NCI-H1048 (cell line): ENCODE measurements at places on chromosomes 3 and 15.
A peak's percentile ranks its signal among the peaks of the same experiment; 100 is the strongest.

DNA sequence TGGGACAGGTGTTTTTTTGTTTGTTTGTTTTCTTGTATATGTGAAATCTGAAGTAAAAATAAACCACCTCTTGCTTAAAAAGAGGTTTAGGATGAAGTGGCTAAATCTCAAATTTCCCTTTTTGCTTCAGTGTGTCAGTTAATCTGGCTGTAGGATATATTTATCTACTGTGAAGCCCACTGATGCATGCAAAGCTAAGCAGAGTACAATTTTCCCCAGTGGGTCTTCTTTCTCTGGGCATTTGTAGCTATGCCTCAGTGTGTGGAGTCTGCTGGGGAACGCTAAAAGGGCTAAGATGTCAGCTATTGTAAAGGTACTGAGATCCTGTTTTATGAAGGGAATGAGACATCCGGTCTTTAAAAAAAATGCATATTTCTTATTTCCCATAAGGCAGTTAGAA lies 190.6 kb downstream of the TCF12 start:
- no peak for DNase-seq

- DNase-seq: no peak
Observed at GRCh38 chr15:93057618-93058017, 31.4 kb downstream of the RGMA start.

- DNase-seq: no peak
Observed at GRCh38 chr3:38171622-38172021, 6.3 kb downstream of the OXSR1 start.

- DNase-seq: no peak
Observed at GRCh38 chr15:84818261-84819131, 1.3 kb downstream of the ALPK3 start.

- DNase-seq: peak; percentile 71
Observed at GRCh38 chr15:59372352-59373211, at the start of gene MYO1E. Gene MYO1E (minus strand): TSS chr15:59372871. CDS start chr15:59372500, 371 bp downstream.

GRCh38 chr3:172201136-172201869 lies 161.9 kb downstream of the FNDC3B start:
- DNase-seq: no peak

- DNase-seq: no peak
Observed at GRCh38 chr3:67437090-67437489, 217.3 kb downstream of the SUCLG2 start.

GRCh38 chr3:192915304-192915703 lies 2.4 kb downstream of the MB21D2 start:
- no peak for DNase-seq

GRCh38 chr3:14657579-14657978 lies 6.0 kb downstream of the CCDC174 start:
- DNase-seq: no peak

DNA sequence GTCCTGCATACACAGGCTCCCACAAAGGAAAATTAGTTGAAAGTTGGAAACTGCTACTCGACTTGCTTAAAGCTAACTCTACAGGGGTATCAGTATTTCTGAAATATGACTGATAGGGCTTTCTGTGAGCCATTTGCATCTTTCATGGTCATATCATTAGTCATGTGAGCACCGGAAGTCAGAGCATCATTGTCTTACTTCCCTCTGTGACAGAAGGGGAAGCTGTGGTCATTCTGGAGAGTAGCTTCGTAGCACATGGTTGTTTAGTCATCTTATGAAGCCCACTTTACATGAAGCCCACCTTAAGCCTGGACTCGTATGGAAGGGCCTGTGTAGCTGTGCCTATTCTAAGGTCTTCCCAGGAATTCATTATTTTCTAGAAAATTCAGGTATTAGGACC lies 69.0 kb downstream of the COL6A5 start:
- DNase-seq: no peak

GRCh38 chr15:64197425-64197824 lies 34.6 kb upstream of the PPIB start:
- no peak for DNase-seq

DNA sequence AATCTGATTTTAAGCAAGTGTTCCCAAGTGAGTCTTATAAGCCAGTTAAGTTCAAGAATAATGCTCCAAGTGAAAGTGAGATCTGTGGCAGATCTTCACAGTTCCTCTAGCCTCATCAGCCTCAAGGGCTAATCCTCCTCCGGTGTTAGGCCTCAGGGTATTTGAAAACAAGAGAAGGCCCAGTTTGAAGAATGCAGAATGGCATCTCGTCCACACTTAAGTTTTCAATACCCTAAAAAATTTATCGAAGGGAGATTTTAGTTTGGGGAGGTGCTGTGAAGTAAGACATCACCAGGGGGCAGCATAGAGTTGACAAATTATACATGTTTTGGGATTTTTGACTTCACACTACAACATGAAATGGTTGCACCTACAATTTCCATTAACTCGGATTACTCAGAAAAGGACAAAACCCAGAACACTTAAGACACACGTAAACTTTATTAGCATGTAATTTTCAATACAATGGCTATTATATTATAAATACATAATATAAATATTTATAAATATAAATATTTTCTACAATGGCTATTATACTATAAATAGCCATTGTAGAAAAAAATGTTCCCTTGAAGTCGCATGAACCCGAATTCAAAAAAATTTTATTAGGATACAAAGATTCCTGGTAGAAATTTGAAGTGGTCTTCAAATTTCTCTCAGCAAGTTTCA lies 2.3 kb upstream of the TMEM266 start:
- peak; percentile 5 for DNase-seq

- peak; percentile 1 for DNase-seq
Observed at GRCh38 chr15:58182460-58183163, 44.4 kb downstream of the AQP9 start.

DNA sequence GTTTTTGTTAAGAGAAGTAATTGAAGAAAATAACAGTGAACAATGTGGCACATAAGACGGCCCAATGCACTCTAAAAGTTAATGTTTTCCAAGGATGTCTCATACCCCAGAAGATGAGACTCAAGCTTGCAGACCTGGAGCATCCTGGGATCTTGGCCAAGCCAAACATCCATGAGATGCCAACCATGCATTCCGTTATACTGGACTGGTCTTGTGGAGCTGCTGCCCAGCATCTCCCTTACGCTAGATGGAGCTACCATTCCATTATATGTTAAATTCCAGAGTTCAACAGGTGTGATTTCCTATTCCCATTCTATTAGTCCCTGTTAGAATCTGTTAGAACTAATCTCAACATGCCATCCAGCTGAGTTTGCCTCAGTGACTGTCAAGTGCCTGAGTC lies 181.8 kb downstream of the PDCD6IP start:
- DNase-seq: no peak

DNA sequence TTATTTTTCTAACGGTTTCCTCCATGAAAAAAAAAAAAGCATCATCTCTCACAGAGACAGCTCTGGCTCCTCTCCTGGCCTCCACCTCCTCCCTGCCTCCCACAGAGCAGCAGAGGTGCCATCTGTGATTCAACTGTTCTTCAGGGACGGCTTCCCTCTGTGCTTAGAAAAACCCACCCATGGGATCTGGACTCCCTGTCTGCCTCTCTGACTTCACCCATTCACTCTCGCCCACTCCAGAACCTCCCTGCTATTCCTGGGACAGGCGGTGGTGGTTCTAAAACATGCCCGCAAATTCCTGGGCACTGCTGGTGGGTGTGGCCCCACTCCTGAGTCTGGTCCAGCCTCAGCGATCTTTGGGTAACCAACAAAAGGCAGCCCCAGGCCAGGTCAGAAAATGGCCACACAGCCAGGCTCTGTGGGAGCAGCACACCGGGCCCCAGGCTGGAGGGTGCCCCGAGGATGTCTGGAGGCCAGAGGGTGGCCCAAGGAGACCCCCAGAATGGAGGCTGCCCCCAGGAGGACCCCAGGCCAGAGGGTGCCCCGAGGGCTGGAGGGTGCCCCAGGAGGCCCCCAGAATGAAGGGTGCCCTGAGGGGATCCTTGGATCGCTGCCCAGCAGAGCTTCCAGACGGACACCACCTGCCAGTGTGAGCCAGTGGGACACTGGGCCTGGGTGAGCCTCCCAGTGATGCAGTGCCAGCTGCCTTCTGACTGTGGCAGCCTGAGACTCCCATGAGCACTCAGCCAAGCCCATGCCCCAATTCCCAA lies 2.6 kb upstream of the CHST13 start:
- DNase-seq: no peak

- peak; percentile 35 for DNase-seq
Observed at GRCh38 chr3:171829841-171830517, 13.2 kb upstream of the TMEM212 start.

DNA sequence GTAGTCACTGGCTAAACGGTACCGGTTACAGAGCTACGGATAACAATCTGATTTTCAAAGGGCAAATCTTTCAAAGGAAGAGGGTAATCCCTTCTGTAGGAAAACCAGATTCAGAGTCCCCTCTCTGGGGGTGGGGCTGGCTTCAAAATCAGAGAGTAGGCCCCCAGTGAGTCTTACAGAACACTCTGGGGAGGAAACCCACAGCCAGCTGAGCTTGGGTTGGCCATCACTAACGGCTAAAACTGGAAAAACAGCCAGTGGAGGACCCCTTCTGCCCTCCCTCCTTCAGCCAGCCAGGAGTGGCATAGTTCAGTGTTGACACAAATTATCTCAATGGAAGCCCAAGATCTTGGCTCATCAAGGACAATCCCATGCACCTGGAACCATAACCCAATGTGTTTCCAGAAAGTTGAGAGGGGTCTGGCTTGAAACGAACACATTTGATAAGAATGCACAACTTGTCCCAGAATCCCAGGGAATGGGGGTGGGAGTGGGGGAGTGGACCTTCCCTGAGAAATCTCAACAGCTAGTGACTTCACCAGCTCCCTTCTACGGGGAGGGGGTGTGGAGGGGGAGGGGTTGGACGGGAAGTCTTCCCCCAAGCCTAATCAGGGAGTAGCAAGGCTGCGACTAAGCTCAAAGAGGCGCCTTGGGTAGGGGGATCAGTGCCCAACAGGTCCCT lies 1.0 kb downstream of the RASL12 start:
- DNase-seq: no peak
